ENCODE measurements at places on chromosomes 1 and 21.

- DNase-seq = no peak
Measured at GRCh38 chr1:58157256-58157655, 389.3 kb downstream of the OMA1 start.

DNA sequence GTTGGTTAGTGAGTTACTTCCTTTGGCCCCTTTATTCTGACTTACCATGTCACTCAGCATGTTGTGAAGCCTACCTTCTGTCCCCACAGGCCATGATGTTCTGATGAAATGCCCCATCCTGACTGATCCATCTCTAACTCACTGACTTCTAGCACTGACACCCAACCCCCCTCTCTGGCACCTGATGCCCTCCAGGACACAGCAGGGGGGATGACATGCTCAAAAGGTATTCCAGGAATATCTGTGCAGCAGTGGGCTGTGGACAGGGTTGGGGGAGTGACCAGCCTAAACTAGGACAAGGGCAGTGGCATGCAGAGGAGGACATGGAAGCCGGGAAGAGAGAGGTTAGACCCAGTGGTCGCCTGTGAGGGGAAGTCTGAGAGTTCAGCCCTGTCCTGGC, 25.5 kb downstream of the SYT2 start:
- DNase-seq = no peak

- DNase-seq = no peak
Measured at GRCh38 chr1:145884675-145885074, 991 bp downstream of the ANKRD35 start.

GRCh38 chr1:109199710-109200109, 14.0 kb upstream of the SARS1 start:
- no peak for DNase-seq

DNA sequence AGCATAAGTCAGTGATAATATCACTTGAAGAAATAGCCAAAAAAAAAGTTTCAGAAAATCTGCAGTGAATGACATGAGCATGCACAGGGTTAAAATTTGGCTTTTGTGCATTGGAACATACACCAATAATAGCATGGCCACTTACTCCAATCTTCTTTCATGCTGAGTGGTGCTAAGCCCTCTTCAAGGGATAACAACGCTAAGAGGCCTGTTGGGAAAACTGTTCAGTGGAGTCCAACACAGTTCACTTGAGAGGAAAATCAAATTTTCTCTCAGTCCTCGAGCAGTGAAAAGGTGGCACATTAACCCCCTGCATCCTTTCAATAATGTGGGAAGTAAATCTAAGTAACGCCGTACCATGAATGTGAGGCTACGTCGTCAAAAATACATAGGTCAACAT, 264.7 kb downstream of the SPATA17 start:
- DNase-seq = no peak

DNA sequence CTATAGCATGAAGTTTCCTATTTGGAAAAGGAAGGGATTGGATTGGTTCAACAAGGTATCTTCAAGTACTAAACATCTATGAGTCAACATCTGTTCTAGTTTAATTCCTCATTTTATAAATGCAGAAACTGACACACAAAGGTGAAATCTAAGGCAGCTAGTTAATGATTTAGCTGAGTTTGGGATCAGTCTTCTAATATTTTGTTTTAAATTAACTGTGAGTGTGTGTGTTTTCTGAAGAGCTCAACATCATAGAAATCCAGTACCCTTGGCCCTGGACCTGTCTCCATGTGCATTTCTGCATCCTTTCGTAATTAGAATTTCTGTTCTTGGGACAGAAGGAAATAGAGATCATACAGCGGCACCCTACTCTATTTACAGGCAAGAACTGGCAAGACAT, 105.9 kb downstream of the RGS2 start:
- no peak for DNase-seq

- no peak for DNase-seq
Measured at GRCh38 chr1:100347009-100347966, 5.0 kb upstream of the CDC14A start.

DNA sequence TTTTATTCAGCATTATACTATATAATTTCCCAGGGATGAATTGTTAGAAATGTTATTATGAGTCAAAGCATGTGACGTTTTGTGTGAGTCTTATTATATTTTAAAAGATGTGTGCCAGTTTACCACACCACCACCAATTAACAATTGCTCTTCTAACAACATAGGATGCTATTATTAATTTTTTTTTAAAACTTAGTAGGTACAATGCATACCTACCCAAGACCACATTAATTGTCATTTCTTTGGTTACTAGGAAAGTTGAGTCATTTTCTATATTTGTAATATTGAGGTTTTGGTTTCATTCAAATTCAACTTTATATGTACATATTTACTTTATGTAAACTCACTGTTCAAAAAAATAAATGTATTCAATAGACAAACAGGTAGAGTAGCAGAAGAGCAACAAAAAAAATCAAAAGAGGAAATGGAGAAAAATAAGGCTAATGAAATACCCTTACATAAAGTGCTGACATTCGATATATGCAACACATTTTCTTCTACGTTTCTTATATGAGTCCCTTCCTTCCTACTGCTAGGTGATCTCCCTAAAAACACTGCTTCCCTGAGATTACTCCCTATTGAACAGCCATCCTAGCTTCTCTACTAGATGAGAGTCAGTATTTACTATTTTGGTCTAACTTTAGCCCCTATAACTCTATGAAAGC, 9.6 kb downstream of the GCLM start:
- DNase-seq = no peak

GRCh38 chr1:83813576-83813975, 185.4 kb downstream of the TTLL7 start:
- no peak for DNase-seq

DNA sequence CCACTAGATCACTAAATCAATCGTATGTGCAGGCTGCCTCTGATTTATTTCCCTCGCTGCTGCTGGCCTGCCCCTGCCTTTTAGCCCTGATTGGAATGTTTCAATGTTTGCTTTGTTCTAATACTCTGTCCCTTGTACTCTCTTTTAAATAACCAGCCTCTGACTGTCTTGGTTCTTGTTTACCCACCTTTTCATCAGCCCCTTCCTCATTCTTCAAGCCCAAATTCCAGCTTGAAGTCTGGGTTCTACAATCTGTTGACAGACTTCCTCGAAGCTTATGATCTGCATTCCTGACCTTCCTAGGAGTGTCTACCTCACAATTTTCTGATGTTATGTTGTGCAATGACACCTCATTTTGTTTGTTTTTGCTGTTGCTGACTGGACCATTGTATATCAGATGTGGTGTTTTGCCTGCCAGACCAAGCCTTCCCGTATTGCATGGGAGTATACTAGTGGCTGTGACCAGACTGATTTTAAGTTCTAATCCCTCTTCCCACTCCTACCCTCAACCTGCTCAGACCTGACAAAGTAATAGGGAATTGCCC, 46.6 kb upstream of the APOBEC4 start:
- DNase-seq = no peak

DNA sequence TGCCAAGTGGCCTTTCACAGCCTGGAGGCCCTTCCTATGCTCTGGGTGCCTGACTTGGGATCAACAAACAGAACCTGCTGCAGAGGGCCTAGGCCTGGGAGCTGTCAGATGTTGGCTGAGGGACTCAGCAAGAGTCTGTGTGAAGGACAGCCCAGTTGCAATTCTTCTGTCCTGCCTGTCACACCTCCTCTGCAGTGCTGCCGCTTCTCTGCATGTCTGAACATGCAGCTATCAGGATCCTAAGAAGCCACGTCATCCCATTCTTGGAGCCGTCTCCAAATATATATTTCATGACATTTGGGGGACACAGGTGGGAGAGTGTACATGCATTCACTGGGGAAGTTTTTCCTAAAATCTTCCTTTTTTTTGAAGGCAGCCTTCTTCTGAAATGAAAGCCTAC, 8.6 kb downstream of the FCAMR start:
- no peak for DNase-seq

GRCh38 chr1:230284891-230285290, 141.2 kb downstream of the PGBD5 start:
- DNase-seq = no peak

DNA sequence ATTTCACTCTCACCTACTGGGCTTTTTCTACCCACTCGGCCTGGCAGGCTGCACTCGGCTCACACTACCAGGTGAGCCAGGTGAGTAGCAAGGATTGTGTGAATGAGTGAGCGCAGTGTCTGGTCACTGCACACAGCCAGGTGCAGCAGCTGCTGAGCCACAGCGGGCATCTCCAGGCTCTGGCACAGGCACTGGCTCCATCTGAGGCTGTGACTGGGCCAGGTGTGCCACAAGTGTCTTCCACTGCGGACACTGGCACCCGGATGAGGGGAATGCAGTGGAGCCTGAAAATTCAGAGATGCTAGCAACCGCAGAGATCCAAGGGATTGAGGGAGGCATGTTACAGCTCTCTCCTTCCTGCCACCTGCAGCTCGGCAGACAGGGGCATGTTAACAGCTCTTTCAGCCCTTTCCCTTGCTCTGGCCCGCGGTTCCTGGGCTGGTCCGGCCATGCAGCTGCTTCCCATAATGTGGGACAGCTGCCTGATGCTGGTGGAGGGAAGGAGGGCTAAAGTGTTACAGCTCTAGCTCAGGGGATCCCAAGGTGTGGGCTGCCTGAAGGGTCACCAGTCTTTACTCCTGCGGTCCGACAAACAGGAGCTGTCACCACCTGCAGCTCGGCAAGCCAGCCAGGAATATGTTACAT, 1038.3 kb downstream of the AMY1C start:
- no peak for DNase-seq

DNA sequence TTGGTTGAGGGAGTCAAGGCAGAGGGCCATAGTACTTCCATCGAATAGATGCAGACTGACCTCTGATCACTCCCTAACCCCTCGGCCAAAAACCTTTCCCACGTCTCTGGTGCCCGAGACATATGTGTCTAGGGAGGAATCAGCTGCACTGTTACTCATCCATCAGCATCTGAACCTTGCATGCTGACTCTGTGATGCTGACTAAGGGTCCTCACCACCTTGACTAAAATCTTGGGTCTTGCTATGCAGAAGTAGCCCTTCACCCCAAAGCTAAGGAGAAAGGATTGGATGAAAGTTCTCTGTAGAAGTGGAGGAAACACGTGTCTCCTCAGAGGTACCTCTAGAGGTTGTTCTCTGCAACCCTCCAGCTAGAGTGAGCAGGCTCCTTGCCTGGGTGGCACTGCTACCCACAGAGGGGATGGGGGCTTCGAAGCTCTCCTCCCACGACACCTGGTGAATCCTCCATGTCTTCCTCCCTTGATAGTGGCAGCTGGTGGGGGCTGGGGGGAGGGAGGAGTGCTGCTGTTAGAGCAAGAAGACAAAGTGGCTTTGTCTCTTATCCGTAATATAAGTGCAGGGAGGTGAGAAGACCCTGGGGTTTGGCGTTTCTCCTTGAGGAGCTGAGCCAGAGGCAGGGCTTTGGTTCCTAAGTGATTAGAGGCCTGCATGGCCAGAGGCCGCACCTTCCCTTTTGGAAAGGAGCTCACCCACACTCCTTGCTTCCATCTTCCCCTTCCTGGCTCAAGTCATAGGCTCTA, 45.1 kb downstream of the ATP2B4 start:
- DNase-seq = no peak

- no peak for DNase-seq
Measured at GRCh38 chr1:7250176-7250575, 464.9 kb downstream of the CAMTA1 start.

DNA sequence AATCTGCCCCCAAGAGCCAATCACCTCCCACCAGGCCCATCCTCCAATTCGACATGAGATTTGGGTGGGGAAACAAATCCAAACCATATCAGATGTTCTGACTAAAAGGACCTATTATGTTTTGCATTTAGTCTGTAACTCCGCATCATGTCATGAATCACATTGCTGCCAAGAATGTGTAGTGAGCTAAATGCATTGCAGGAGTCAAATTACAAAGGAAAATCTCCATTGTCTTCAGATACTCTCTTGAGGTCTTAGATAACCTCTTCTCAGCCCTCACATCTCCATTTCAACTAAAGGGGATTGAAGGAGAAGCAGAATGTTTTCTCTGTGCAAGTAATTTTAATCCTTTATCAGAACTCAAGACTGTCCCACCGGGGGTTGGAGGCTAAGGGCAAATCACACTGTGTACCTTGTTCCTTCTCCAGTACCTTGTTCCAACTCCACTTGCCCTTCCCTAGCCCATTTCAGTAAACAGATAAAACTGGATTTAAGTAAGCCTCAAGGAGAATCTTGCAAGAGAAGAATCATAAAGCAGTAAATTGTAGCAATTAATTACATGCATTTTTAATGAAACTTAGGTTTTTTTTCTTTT, 34.1 kb downstream of the EXTL2 start:
- DNase-seq = no peak

- no peak for DNase-seq
Measured at GRCh38 chr1:208562151-208562960, 318.2 kb upstream of the PLXNA2 start.

DNA sequence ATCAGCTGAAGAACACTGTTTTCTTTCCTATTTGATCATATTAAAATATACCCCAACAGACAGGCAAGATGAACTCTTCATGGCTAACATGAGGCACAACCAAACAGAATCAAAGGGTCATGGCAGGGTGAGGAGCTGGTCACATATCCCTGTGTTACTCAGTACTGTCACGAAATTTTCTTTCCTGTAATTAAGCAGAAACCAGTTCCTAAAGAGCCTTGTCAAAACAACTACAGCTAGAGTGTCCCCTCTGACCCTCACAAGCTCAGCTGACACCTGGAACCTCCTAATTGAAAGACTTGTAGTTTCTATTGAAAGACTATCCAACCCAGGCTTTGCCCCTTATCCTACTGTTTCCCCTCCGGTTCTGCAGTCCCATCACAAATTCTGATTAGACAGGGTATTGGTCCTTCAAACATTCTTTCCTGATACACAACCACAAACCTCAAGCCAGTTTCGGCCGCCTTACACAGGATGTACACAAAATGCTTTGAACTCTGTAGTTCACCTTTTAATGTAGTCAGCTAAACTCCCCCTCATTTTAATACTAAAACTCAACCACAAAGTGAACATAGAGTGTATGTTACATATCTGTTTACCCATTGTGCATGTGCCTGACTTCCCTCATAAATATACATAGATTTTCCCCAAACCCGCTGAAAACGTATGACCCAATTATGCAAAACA, 651.9 kb downstream of the MRPL39 start:
- no peak for DNase-seq

DNA sequence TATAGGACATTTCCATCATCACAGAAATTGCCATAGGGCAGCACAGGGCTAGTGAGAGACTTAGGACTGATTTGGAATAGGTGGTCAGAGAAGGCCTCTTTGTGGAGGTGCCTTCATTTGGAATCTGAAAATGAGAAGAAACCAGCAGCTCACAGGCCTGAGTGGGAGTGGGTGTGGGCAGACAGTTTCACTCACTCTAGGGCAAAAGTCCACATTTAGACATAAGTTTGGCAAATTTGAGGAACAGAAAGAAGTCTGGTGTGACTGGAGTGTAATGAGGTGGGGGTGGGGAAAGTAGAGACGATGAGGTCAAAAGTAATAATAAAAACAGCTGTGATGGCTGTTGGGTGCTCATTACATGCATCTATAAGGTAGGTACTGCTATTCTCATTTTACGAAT, 22.4 kb upstream of the BCAR3 start:
- no peak for DNase-seq

- DNase-seq = no peak
Measured at GRCh38 chr21:36700971-36701755, 2.2 kb downstream of the SIM2 start.

Data from stimulated activated CD4-positive, alpha-beta T cell treated with anti-CD3 and anti-CD28 coated beads, TNF-alpha, amount 100 ng/mL, for 48 hours (primary cell).